Adrenal gland (tissue), 19 donors: ENCODE measurements at places on chromosomes 16 and 17. TPM values are rescaled to one million over a fixed set of nuclear protein-coding genes. Genes with fewer than 3 reads are reported as not detected.

DNA sequence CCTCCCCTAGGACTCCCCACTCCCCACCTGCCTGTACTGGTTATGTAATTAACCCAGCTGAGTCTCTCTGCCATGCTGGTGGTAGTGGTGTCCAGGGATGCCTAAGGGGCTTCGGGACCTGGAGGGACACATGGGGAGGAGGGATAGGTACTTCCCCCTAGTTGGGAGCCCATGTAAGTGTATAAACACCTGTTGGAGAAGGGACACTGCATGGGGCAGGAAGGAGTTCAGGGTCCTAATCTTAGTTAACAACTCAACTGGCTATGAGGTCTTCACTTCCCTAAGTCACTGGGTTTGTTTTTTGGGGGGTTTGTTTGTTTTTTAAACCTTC lies 1.3 kb downstream of the RASL10B start:
- no peak for DNase-seq

- no peak for DNase-seq
Measured at GRCh38 chr17:69326377-69327059, 415 bp downstream of the ABCA5 start.

GRCh38 chr16:65375651-65376050 lies 253.8 kb upstream of the CDH11 start:
- DNase-seq: no peak

GRCh38 chr17:78645421-78646295 lies 68.5 kb upstream of the DNAH17 start:
- DNase-seq: peak; percentile 78

The PRSS33 gene
- not detected for total RNA-seq

DNA sequence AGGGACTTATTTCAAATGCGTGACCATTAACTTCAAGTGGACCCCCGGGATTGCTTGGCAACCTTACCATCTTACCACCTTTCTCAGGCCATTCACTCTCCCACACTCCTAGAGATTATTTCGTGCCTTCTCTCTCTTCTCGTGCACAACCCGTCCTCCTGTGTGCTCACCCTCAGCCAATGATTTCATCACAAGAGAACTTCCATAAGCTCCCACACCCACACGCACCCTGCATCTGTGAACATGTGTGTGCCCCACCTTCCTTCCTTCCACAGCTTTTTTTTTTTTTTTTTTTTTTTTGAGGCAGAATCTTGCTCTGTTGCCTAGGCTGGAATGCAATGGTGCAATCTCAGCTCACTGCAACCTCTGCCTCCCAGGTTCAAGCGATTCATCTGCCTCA lies 27.4 kb upstream of the CDH3 start:
- no peak for DNase-seq

DNA sequence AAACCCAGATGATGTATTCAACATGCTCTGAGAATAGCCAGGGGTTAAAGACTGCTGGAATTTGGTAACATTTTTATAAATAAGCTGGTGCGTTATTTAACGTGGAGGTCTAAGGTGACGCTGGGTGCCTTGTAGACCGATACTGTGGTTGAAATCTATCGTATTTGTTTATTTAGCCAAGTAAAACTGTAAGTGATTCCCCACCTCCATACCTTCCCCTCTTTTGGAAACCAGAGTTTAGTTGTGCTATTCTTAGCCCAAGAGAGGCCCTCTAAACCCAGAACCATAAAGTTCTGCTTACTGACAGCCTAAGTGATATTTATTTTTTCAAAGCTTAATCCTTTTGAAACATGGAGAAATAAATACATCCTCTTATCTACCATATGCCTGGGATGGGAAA lies 744.5 kb downstream of the WWOX start:
- no peak for DNase-seq

DNA sequence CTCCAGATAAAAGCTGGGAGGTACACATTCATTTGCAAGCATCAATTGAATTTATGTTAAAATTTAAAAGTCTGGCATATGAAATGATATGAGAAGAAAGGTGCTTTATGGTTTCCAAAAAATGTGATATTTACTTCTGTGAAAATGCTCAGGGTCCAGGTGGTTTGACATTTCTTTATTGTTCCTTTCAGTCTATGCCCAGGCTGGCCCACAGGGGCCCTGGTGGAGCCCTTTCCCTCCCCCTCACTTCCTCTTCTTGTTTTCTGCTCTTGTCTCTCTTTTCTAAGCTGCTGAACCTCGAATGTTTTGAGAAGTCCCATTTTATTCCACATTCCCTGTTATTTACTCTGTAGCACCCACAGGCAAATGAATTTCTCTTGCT lies 127.8 kb downstream of the HS3ST3B1 start:
- DNase-seq: no peak

- no peak for DNase-seq
Measured at GRCh38 chr16:19166500-19166899, 1.5 kb upstream of the SYT17 start.

GRCh38 chr17:35449371-35449931 lies 885 bp upstream of the SLFN13 start:
- peak; percentile 52 for DNase-seq

- DNase-seq: no peak
Measured at GRCh38 chr16:10547708-10548107, 32.7 kb downstream of the EMP2 start.

The SRCAP gene
- 64.7 TPM for total RNA-seq

The PDF gene
- total RNA-seq: 23.5 TPM

DNA sequence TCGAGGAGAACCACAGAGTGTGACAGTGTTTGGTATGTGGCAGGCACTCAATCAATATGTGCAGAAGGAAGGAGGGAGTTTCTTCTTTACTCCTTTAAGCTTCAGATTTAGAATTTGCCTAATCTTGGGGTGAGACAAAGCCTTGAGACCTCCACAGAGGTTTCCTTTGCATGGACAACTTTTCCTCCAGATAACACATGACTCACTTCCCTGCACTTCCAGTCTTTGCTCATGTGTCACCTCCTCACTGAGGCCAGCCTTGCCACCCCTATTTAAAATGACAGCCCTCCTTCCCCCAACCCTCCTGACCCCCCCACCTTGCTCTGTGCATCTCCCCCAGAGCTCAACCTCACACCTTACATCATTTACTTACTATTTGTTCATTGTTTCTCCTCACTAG lies 17.4 kb upstream of the NOS2 start:
- DNase-seq: no peak

- no peak for DNase-seq
Measured at GRCh38 chr16:17510567-17510966, 39.8 kb upstream of the XYLT1 start.

- peak; percentile 54 for DNase-seq
Measured at GRCh38 chr17:70168044-70168976, 1.0 kb upstream of the KCNJ2 start.

GRCh38 chr16:53752560-53752959 lies 48.6 kb downstream of the FTO start:
- DNase-seq: no peak

DNA sequence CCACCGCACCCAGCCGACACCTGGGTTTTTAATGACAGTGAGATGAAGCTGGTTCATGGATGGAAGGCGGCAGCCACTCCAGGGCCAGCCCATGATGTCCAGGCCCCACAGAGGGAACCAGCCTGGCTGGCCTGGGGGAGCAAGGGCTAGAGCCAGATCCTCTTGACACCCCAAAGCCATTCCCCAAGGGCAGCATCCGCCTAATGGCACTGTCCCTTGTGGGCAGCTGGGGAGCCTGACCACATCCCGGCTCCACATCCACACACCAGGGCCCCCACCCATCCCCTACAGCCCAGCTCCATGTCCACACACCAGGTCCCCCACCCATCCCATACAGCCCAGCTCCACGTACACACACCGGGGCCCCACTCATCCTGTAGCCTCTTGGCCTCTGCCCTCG lies 53.3 kb upstream of the ACSF3 start:
- DNase-seq: no peak

GRCh38 chr16:23944381-23944780 lies 108.6 kb downstream of the PRKCB start:
- DNase-seq: no peak

DNA sequence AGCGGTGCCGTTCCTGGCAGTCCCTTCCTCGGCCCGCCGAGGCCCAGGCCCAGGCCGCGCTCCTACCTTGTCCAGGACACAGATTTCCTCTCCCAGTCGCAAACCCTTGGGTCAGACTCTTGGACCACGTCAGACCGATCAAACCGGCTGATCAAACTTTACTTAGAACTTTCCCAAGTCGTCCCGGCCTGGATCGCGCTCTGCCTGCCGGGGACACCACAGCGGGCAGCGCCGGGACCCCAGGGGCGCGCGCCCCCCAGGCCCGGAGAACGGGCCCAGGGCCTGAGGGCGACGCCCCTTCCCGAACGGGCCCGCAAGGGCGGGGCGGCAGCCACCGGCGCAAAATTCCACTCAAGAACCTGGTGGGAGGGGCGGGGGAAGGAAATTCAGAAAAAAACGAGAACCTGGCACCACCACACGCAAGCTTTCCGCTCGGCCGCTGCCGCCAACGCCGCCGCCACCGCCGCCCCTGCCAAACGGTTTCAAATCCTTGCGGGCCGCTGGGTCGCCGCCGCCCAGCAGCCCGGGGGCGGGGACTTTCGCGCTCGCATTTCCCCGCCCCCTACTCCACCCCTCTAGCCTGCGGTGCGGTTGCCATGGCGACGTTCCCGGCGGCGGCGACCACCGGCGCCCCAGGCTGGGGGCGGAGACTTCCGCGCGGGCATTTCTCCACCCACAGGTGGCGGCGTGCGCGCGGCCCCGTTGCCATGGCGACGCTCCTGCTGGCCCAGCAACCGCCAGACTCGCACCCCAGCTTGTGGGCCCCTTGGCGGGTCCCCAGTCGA lies at the start of gene CEP112:
Gene CEP112, minus strand, starts transcription at position 541 of the 785 bp plus-strand sequence.
- peak; percentile 64 for DNase-seq

DNA sequence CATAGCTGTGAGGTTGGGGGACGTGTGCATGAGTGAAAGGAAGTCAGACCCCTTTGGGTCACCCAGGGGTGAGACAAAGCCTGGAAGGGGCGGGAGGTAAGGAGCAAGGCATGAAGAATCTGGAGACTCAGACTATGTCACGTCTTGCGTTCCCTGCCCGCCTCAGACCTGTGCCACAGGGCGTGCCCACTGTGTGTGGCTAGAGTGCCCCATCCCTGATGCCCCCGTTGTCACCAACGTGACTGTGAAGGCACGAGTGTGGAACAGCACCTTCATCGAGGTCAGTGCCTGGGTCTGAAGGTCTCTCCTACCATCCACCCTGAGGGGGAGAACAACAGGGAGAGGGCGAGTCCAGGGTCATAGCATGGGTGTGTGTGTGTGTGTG lies 15.1 kb upstream of the PDK2 start:
- DNase-seq: no peak

The NAGS gene
- 1.2 TPM for total RNA-seq

The INTS2 gene
- total RNA-seq: 14.1 TPM

DNA sequence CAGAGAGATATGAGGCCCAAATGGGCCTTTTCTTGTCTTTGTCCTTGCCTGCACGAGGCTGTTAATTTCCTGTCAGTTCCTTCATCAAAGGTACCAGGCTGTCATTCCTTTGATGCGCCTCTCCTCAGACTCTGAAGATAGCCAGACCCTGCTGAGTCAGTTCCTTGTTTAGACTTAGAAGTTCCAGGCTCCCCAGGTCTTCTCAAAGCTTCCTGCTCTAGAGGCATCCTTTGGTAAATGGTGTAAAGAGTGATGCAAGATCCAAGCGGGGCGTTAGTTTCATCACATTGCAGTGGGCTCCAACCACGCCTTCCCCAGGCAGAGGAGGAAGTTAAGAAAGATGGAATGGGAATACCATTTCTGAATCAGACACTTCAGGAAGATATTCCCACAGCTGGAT lies 4.0 kb upstream of the CDH11 start:
- no peak for DNase-seq

DNA sequence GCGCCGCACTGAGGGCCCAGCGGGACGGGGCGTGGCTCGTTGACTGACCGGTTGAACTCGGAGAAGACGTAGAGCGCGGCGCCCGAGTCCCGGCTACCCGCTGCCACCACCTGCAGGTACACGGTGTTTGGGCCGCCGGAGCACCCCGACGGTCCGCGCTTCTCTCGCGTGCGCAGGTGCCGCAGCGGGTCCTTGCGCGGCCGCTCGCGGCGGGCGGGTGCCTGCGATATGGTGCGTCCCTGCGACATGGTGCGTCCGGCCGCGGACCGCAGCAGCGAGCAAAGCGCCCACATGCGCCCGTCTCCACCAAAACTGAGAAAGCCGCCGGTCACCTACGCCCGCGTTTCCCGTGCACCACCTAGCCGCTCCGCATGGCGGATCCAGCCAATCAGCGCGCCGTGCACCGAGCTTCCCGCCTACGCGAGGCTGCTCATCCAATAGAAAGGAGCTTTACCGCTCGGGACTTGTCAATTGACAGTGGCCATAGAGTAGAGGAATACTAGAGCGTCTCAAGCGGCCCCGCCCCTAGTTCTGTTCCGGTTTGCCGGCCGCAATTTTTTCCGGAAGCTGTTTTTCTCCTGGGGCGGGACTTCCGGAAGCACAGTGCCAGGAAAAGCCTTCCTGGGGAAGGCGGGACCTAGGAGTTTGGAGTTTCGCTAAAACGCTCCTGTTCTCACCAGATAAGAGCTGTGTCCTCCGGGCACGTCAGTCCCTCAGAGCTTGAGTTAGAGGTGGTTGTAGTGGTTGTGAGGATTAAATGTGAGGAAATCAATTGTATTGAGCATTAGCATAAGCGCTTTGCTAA lies at the start of gene ELAC2:
Gene ELAC2, minus strand, starts transcription at position 373 of the 805 bp plus-strand sequence. Its CDS starts 80 bp downstream, at position 293.
- peak; percentile 99 for DNase-seq

The LGALS9B gene
- total RNA-seq: not detected

The SAP30BP gene
- total RNA-seq: 64.9 TPM

DNA sequence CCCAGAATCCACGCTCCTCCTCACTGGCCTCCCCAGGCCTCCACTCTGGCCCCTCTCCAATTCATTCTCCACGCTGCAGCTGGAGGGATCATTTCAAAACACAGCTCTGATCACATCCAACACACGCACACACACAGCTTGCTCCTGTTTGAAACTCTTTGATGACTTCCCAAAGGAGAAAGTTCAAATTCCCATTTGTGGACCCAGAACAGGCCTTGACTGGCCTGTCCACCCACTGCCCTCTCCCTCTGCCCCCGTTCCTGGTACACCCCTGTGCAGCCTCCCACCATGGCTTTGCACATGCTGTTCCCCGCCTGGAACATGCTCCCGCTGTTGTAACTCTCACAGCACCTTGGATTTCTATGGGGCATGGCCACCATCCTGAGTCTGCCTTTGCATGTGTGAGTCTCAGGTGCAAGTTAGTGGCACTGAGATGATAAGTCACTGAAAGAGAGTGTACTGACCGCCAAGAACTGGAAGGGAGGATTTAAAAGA lies 100.0 kb downstream of the GSG1L start:
- DNase-seq: no peak

- no peak for DNase-seq
Measured at GRCh38 chr16:5323284-5324141, 225.9 kb upstream of the EEF2KMT start.

DNA sequence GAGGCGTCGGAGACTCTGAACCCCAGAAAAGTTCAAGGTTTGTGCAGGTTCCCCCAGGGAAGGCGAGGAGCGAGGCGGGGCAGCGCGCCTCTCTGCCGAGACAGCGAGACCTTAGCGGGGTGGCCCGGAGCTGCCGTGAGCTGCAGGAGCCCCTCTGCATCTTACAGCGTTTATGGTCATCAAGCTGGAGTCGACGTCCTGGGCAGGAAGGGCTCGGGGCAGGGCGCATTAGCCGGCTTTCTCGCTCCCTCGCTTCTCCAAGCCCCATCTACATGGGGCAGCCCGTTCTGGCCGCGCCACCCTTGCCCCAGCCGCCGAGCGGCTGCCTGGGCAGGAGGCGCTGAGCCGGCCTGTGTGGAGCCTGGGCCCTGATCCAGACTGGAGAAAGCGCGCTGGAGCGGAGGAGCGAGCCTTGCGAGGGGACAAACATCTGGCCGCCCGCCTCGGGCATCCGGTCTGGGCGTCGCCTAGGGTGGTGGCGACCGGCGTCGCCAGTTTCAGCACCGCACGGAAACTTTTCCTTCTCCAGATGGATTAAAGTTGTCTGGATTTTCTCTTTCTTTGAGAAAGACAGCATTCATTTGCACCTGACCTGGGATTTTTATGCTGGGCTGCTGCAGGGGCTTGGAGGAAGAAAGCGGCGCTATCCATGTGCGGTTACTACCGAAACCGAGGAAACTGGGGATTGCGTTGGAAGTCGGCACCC lies 750 bp downstream of the TMEM132E start:
- no peak for DNase-seq
